CD4-positive, alpha-beta T cell treated with Interleukin-4 for 1 hour (primary cell): ENCODE measurements at places on chromosomes 11 and 22.

- no peak for DNase-seq
Measured at GRCh38 chr22:35459423-35459894, 59.5 kb downstream of the MCM5 start.

DNA sequence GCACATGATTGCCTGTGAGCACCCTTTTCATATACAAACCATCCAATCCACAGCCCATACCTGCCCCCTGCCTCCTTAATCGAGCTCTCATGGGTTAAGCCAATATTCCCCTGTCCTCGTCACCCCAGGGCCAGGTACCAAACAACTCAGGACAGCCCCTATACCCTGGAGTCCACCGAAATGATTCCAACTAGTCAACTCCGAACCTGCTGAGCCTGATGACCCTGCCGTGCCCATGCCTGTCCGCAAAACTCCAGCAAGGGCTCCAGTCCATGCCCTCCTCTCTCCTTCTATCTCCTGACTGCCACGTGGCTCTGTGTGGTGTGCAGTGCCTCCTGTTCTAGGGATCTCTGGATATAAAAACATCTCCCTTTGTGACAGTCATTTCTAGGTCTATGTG, 35.5 kb upstream of the SYT13 start:
- no peak for DNase-seq

GRCh38 chr11:13776134-13776815, 107.8 kb downstream of the FAR1 start:
- peak; percentile 22 for DNase-seq

- DNase-seq: no peak
Measured at GRCh38 chr11:93118276-93118675, 79.5 kb downstream of the SLC36A4 start.

- DNase-seq: no peak
Measured at GRCh38 chr11:90288212-90288821, 65.5 kb upstream of the CHORDC1 start.

DNA sequence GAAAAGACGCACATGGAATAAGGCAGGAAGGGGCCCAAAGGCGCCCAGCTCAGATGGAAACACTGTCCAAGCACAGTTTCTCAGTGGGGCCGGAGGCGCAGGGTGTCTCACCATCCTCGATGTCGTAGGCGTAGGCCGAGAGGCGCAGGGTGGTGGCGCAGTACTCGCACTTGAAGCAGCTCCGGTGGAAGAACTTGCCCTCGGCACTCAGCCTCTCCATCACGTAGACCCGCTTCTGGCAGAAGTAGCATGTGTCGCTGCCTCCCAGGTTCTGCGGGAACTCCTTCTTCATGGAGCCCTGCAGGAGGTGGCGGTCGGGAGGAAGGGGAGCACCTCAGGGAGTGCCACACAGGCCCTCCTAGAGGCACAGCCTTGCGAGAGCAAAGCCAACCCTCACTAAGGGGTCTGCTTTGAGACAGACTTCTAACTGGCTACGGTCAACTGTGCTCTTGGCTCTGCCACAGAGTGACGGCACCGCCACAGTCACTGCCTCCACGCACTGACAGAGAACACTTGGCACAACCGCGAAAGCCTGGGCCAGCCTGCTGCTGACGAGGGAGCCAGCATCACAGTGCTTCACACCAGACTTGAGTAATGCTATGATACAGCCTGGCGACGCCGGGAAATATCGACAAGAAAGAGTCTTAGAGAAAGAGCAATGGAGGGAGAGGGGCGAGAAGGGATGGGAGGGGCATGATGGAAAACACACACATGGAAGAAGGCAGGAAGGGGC, 97.6 kb upstream of the BID start:
- no peak for DNase-seq

- no peak for DNase-seq
Measured at GRCh38 chr11:20000351-20001134, 159.7 kb downstream of the DBX1 start.

DNA sequence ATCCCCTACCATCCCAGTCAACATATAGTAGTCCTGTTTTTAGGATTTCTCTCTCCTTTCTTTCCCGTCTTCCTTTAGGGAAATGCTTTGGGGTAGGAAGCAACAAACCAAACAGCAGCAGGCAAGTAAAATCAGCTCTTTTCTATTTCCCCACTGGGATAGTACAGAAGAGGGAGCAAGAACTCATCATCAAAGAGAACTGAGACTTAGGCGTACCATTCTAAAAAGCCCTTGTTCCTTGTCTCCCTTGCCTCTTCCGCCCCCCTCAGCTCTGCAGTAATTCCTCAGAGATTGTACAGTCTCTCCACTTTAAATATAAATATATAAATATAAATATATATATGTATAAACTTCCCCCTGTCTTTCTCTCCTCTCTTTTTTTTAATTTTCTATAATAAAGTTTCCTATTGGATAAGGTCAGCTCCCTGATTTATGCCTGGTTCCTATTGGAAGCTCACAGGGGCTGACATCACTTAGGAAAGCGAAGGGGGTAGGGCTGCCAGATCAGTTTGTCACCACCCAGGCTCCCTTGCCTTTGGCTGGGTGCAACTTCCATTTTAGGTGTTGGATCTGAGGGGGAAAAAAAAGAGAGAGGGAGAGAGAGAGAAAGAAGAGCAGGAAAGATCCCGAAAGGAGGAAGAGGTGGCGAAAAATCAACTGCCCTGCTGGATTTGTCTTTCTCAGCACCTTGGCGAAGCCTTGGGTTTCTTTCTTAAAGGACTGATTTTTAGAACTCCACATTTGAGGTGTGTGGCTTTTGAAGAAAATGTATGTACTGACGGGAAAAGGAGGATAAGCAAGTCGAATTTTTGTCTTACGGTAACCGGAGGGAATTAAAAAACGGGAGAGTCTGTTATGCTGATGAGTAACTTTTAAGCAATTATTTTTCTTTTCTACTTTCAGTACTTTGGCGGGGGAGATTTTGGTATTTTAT, at the start of gene CTNND1:
CTNND1 (plus strand) TSS at position 502 of the 934 bp plus-strand sequence. CDS start 29,677 bp downstream, outside the sequence.
- DNase-seq: peak; percentile 16

DNA sequence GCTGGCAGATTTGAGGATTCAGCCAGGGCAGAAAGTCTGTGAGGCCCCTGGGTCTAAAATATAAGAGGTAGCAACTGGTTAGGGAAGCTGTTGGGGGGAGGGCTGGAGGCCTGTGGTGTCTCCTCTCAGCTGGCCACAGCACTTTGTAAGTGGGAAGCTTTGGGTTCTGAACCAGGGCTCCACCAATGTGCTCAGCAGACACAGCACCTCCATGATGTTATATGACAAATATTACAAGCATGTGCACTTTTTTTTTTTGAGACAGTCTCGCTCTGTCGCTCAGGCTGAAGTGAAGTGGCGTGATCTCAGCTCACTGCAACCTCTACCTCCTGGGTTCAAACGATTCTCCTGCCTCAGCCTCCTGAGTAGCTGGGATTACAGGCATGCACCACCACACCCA, 8.0 kb downstream of the ARHGAP1 start:
- DNase-seq: no peak

DNA sequence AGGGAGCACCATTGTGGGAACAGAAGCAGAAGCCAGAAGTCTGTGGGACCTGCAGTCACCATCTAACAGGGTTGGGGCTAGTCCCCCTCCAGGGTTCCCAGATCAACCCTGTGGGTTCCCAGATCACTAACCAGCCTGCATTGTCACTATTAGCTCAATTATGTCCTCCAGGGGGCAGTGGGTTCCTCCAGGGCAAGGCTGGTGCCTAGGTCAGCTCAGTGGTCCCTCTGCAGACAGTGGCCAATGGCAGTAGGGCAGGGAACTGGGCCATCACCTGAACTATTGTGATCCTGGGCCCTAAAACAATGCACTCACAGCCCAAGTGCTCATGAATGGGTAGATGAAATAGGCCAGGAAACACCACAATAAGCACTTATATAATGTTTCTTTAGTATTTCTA, 18.8 kb upstream of the PRSS23 start:
- DNase-seq: no peak

DNA sequence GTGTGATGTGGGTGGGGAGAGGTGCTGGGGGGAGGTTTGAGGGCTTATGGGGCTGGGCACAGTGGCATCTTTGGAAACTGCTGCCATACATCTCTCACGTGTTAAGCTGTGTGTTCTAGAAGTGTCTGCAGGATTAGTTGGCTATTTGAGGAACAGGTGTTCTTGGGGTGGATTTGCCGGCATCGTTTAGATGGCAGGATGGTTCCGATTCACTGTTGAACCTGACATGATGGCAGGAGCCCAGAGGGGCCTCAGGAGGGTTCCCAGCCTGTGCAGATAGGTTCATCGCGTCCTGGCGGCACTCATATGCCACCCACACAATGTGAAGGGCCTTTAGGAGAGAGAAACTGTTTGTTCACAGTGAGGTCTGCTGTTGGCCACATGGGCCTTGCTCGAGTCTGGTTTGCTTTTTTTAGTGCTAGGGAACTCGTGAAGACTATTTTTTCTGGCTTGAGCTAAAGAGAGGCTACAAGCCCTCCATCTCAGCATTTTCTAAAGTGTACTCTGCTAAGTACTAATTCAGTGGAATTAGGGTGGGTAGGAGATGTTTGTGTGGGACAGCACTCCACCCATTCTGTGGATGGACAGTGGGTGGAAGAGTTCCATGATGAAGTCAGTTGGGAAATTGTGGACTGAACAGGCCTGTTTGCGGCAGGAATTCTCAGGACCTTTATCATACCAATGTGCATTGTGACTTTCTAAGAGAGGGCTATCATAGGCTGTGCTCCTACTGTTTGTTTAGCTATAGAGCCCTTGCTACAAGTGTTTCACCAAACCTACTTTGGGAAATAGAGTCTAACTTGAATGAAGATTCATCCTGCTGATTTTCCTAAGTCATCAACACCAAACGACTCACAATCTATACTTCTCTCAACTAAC, 55.4 kb upstream of the PLET1 start:
- DNase-seq: no peak

DNA sequence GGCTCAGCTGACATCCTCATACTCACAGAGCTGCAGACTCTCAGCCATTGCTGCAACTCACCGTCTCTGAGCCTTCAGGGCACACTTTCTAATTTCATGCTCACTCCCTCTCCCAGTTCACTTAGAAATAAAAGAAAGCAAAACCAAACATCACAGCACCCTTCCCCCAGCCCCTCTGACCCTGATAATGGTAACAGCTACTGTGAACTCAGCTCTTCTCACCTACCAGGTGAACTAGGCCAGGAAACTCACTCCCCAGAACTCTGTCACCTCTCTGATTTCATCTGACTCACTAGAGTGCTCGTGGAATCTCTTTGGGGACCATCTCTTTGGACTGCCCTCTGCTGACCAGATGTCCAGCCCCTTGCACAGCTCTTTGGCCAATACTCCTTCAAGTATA, 14.5 kb upstream of the PARVA start:
- DNase-seq: peak; percentile 13

DNA sequence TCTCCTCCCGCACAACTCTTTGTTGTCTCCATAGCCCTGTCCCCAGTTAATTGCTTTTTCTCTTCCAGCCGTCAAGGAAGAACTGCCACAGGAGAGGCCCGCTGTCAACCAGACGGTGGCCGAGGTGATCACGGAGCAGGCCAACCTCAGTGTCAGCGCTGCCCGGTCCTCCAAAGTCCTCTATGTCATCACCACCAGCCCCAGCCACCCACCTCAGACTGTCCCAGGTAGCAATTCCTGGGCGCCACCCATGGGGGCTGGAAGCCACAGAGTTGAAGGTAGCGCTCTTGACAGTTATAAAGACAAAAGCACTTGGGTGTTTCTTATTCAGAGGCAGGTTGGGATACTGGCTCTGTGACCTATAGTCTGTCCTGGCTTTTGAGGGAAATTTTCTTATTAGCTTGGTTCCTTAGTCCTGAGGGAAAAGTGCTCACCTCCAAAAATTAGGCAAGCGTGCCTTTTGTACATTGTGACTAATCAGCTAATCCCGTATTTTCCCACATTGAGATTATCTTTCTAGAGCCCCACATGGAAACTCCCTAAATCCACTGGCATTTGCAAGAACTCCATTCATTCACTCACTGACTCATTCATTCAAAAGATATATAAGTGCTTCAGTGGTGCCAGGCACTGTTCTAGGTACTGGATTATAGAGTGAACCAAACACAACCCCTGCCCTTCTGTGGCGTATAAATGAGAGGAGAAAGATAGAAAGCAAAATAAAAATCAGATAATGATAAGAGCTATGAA, 65.9 kb downstream of the KREMEN1 start:
- no peak for DNase-seq

DNA sequence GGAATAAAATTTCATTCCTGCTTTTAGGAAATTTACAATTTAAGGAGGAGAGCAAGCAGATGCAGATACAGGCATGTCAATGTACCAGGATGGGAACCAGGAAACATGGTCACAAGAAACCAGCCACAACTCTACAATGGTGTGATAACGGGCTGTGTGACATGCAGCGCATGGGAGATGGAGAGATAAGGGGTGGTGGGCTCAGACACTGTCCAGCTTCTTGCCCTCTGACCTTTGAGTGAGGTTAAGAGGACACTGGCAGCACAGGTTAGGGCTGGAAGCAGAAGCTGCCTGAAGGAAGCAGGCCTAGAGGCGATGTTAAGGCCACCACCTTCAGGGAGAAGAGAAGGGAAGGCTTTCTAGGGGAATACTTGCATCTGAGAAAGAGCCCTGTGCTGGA, 2.3 kb upstream of the SORL1-AS1 start:
- DNase-seq: no peak

DNA sequence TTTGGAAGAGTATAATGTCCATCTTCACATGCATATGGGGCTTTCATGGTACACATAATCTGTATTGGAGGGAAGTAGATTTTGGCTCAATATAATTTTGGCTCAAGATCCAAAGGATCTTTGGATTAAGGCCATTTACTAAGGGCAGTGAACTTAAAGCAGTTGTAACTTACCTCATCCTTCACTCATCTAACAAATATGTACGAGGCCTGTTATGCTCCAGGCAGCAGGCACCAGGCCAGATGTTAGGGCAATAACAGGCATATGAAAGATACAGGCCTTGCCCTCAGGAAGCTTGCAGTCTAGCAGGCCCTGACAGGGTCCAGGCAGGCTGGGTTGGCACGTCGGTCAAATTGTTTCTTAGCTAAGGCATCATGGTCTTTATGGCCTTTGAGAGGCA, 44.6 kb downstream of the LIF start:
- no peak for DNase-seq

DNA sequence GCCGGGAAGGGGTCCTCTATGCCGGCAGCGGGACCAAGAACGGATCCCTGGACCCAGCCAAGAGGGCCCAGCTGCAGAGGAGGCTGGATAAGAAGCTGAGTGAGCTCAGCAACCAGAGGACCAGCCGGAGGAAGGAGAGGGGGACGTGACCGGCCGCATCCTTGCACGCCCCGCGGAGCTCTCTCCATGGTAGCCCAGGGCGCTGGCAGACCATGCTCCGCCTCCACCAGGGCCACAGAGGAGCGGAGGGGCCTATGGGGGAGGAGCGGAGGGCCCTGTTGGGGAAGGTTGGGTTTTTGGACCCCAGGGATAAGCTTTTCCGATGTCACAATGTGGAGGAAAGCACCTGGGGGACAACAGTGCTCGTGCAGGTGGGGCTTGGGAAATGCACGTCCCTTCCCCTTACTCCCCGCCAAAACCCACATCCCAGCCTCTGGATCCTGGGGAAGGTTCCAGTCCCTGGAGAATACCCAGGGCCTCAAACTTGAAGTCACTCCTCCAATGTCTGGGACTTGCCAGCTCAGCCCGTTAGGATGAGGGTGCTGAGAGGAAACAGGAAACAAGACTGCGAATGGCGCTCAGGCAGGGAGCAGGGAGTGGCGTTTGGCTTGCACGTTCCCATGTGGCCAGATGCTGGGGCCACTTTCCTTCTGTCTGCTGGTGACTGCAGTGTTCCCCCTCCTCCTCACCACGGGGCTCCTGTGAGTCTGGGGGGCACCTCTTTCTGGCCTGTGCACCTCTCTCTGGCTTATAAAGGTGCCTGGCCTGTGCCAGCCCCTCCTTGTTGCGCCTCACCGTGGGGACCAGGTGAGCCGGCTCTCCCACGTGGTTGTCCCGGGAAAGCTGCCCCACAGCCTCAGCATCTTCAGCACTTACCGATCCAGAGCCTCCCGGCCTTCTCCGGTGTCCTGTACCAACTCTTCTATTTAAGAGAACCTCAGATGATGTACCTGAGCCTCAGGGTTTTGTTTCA, 36.2 kb downstream of the IGHMBP2 start:
- no peak for DNase-seq
